AG10803 (cell line): ENCODE measurements at places on chromosomes 2 and 18.
A peak's percentile ranks its signal among the peaks of the same experiment; 100 is the strongest.

DNA sequence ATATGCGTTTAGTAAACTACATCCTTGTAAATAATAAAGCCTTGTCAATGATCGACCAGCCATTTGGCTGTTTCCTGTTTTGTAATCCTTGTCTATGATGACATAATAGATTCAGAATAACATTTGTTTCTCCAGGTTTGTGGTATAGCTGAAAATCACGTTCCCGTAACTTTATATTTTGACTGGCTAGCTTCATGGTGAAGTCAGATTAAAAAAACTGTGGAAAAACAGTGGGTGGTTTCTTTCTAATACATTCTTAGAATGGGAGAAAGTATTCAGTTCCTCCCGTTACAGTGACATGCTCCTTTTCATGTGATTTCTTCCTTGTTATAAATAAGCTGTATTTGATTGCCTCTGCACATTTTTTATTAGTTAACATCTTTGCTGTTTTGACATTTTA is 366.9 kb downstream of the NYAP2 start:
- DNase-seq = no peak

GRCh38 chr2:101524806-101525430 is 50.0 kb upstream of the RFX8 start:
- DNase-seq = peak; percentile 59

- DNase-seq = no peak
These were observed 84.9 kb downstream of the MAP4K4 start for GRCh38 chr2:101782427-101782792.

DNA sequence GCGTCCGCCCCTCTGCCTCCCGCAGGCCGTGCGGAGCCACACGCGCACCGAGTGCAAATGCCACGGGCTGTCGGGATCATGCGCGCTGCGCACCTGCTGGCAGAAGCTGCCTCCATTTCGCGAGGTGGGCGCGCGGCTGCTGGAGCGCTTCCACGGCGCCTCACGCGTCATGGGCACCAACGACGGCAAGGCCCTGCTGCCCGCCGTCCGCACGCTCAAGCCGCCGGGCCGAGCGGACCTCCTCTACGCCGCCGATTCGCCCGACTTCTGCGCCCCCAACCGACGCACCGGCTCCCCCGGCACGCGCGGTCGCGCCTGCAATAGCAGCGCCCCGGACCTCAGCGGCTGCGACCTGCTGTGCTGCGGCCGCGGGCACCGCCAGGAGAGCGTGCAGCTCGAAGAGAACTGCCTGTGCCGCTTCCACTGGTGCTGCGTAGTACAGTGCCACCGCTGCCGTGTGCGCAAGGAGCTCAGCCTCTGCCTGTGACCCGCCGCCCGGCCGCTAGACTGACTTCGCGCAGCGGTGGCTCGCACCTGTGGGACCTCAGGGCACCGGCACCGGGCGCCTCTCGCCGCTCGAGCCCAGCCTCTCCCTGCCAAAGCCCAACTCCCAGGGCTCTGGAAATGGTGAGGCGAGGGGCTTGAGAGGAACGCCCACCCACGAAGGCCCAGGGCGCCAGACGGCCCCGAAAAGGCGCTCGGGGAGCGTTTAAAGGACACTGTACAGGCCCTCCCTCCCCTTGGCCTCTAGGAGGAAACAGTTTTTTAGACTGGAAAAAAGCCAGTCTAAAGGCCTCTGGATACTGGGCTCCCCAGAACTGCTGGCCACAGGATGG is 7.1 kb upstream of the WNT10A start:
- DNase-seq = no peak

GRCh38 chr2:134238371-134238770 is 15.5 kb upstream of the MGAT5 start:
- DNase-seq = no peak

DNA sequence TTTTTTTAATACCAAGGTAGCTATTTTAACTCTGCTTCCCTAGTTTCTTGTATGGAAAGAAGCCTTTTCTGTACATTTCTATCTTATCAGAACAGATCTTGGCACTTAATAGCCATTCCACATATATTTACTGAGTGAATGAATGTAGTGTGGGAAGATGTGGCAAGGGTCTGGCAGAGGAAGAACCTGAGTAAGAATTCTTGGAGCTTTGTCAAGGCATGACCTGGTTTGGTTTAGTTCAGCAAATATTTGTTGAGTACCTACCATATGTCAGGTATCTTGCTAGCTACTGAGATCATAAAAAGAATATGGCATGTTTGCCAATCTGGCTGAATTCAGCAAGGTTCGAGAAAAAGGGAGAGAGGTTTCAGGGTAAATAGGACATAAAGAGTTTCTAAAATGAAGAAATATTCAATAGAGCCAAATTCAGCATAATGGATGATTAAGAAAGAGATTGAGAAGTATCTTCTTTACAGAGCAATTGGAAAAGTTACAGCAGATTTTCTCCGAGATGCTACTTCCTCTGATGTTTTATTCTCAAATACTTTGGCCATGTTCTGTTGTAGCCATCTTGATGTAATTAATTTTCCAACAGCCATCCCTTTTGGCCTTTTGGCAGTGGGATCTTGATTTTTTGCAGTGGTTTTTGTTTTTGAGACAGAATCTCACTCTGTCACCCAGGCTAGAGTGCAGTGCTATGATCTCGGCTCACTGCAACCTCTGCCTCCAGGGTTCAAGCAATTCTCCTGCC is 21.7 kb upstream of the MEP1B start:
- no peak for DNase-seq

DNA sequence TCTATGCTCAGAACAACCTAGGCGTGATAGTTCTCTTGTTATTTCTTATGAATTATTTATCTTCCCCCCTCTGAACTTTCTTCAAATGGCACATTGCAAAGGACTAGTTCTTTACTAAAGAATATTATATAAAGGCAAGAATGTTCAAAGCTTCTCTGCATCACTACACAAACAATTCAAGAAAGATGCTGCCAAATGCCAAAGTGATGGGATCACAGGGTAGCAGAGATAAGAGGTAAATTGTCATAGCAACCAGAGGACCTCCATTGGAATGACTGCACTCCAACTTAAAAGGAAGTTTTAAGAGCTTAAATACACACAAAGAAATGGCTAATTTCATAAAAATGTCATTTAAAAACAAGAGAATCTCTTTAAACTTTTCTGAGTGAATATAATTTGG is 72.8 kb downstream of the AQP4 start:
- DNase-seq = no peak

DNA sequence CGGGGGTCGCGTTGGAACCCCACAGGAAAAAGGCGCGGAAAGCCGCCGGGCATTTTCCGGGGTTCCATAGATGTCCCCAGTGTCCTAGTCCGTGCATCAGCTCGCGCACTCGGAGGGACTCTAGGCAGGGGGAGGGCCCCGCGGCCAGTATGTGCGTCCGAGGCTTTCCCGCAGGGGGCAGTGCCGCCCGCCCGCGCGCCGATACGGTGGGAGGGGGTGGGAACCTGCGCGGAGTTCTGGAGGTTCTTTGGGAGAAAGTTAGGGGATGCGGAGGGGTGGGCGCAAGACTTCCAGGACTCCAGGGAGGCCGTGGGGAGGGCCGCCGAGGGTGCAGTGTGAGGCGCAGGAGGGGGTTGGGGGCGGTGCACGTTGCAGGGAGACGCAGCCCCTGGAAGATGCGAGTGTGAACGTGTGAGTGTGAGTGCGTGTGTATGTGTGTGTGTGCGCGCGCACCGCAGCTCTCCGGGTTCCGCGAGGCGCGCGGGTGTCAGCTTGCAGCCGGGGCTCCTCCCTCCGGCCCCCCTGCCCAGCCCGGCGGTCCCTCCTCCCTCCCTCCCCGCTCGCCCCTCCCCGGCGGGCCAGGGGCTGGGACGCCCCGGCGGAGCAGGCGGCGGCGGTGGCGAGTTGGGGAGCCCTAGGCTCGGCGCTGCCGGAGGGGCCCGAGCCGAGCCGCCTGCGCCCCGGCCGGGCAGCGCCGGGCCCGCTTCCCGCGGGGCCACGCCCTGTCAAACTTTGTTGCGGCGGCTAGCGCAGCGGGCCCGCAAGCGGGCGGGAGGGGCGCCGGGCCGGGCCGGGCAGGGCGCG is at the start of gene TCF7L1:
TSS of gene TCF7L1 (plus strand) at position 559 of the 804 bp plus-strand sequence. CDS start 293 bp downstream, outside the sequence.
- DNase-seq = peak; percentile 84

GRCh38 chr18:57826252-57826651 is 23.1 kb upstream of the ATP8B1 start:
- DNase-seq = no peak

- no peak for DNase-seq
These were observed 259.0 kb downstream of the CALCRL start for GRCh38 chr2:187188783-187189631.

GRCh38 chr18:33577685-33578517 is at the start of gene ASXL3:
ASXL3 (plus strand) TSS chr18:33578219; CDS start chr18:33578632, 413 bp downstream.
- DNase-seq = no peak

- no peak for DNase-seq
These were observed 131.3 kb downstream of the COMMD1 start for GRCh38 chr2:62036761-62037250.

GRCh38 chr2:197877038-197877437 is 72.6 kb downstream of the PLCL1 start:
- no peak for DNase-seq

DNA sequence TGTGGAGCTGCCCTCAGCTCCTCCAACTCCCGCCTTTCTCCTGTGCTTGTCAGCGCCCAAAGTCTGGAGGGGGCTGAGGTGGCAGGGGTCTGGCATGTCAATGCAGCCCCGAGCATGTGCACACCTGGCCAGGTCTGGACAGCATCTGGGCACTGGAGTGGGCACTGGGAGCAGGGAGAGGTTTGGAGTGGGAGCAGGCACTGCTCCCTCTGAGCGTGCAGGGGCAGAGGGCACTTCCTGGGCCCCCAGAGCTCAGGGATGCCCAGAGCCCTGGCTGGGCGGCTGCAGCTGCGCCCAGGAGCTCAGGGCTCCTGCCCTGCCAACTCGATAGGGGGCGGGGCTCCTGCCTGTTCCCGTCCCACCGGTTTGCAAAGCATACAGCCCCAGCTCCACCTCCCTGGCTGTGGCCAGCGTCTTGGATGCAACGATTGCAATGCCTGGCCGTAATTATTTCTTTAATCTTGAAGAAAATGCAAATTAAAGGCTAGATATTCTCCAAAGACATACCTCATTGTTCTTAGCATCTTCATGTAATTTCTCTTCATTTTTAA is 57.4 kb upstream of the LDAH start:
- DNase-seq = no peak

DNA sequence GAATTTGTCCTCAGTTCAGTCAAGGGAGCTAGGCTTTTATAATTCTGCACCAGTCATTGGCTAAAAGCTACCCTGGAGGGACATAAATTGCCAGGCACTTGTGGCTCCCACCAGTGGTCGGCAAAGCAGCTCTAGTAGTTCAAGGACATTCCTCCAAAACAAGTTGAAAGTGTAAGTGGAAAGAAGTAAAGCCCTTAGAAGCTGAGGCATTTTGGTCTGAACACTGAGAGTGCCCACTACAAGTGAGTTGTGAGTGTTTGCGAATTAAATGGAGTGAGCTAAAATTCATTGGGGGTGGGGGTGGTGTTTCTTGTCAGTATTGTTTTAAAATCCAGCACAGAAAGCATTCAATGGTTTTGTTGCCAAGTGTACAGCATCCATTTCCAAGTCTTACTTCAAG is 879.9 kb upstream of the CDH2 start:
- no peak for DNase-seq

- peak; percentile 91 for DNase-seq
These were observed 19.4 kb downstream of the TEX44 start for GRCh38 chr2:231612109-231612455.

GRCh38 chr2:9238591-9239326 is 32.1 kb downstream of the ASAP2 start:
- peak; percentile 55 for DNase-seq

DNA sequence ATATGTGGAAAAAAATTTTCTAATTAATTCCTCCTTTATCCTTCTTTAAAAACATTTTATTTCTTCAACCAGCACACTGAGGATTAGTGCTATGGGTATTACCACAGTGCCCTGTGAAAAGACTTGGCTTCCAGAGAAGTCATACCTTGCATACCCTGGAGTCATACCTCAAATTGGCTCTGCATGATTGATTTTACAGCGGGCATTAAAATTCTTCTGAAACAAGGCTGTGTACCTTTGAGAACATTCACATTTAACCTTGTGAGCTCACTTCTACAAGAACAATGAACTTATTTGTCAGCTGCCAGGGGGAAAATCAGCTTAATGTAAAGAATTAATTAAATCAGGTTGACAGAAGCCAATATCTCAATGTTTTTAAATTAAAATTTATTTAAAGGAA is 44.6 kb downstream of the SLC35F5 start:
- DNase-seq = no peak

- DNase-seq = peak; percentile 84
These were observed 38.4 kb downstream of the EIF4E2 start for GRCh38 chr2:232588680-232589585.

DNA sequence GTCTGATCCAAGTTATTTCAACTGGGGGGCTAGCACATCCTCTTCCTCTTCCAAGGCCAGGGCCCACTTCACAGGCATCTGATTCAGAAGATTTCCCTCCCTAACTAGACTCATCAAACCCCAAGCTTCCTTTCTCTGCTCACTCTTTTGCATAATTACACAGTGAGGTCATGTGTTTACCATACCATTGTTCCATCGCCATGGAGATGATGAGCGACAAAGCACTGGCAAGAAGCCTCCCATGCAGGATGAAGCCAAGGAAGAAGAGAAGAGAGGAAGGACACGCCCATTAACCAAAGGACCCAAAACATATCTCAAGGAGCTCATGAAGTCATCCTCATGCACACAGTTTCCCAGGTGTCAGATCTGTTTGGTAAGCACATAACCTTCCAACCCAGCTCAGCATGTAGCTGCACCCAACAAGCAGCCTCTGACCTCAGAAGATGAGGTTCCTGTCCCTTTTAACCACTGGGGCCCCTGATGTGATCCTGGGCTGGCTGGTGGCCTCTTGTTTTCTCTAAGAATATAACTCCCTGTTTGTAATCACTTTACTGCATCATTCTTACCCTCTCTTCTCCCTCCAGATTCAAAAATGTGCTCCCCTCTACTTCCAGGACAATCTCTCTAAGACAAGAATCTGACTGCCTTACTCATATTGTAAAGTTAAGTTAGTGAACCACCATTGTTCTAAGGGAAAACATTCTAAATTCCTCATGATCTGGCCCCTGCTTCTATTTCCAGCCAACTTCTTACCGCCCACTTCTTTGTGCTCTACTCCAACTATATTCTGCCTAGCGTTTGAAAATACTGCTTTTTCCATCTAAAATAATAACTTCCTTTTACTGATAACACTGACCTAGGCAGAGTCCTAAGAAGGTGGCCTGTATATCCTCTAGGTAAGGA is 190.1 kb downstream of the TTC32 start:
- DNase-seq = peak; percentile 98

GRCh38 chr2:84302513-84303412 is 156.3 kb downstream of the SUCLG1 start:
- DNase-seq = peak; percentile 49

GRCh38 chr2:157935378-157935906 is 59.3 kb upstream of the ACVR1 start:
- no peak for DNase-seq

- DNase-seq = peak; percentile 77
These were observed 47.2 kb upstream of the ZNG1B start for GRCh38 chr2:113390124-113390849.

GRCh38 chr18:902229-902628 is 2.4 kb upstream of the ADCYAP1 start:
- DNase-seq = peak; percentile 9

DNA sequence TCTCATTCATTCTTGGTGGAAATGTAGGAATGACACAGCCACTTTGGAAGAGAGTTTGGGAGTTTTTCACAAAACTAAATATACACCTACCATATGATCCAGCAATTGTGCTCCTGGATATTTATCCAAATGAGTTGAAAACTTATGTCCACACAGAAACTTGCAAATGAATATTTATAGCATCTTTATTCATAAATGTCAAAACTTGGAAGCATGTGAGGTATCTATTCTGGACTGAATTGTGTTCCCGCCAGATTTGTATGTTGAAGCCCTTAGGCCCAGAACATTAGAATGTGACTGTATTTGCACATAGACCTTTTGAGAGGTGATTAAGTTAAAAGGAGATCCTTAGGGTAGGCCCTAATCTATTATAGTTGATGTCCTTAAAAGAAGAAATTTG is 409.4 kb upstream of the SYT4 start:
- DNase-seq = no peak
